SK-N-DZ (cell line): ENCODE measurements at places on chromosomes 4 and X.
A peak's percentile ranks its signal among the peaks of the same experiment; 100 is the strongest.

DNA sequence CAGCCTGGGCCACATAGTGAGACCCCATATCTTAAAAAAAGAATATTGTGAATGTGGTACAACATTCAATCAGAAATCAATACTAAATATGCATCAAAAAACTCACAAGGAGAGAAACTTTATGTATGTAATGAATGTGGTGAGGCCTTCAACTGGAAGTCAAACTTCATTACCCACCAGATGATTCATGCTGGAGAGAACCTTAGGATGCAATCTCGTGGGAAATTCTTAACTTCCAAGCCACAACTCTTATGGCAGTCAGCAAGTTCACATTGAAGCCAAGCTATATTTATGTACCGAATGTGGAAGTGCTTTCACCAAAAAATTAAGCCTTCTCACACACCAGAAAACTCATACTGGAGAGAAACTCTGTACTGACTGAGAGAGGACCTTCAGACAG is 84.5 kb upstream of the UXT start:
- no peak for DNase-seq

DNA sequence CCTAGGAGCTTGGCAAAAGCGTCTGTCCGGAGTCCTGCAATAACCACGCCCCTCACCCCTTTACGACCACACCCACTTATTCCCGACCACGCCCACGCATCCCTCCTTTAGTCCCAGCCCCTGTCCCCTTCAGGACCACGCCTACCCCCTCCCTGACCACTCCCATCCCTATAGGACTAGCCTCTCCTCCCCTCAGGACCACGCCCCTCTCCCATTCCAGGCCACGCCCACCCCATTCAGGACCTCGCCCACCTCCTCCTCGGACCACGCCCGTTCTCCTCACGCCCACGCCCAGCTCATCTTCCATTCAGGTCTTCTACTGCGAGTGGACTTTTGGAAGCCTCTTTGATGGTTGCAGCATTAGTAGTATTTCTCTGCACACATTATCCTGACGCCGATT is 131.2 kb upstream of the STX18 start:
- peak; percentile 13 for DNase-seq

GRCh38 chrX:151697522-151697921 is 2.3 kb downstream of the PRRG3 start:
- DNase-seq: no peak

- DNase-seq: no peak
Observed at GRCh38 chr4:84237008-84237407, 262.1 kb downstream of the NKX6-1 start.

- peak; percentile 38 for DNase-seq
Observed at GRCh38 chr4:105520819-105521790, 31.3 kb upstream of the ARHGEF38 start.
